Choroid plexus epithelial cell (primary cell): ENCODE measurements at places on chromosomes 6 and 20.
A peak's percentile ranks its signal among the peaks of the same experiment; 100 is the strongest.

DNA sequence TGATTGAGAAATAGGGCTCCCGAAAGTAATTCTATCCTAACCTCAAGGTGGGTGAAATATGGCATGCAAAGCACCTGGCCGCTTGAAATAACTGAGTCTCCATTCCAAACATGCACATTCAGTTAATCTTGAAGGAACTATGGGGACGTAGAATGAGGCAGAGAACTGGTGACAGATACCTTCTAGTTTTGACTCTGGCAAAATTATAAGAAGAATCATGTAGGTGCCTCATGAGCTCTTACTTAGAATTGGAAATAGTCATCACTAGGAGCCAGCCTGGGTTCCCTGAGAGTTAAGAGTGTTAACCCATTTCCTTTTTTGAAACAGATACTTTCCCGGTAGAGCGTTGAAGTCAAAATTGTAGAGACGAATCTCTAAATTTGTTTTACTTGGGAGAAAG, 49.3 kb downstream of the RPF2 start:
- no peak for DNase-seq

- DNase-seq = no peak
Observed at GRCh38 chr6:33621711-33622388, 728 bp downstream of the ITPR3 start.

GRCh38 chr20:22503577-22503976, 80.8 kb downstream of the FOXA2 start:
- DNase-seq = no peak

- DNase-seq = no peak
Observed at GRCh38 chr6:27178860-27179259, 68.6 kb upstream of the PRSS16 start.

- no peak for DNase-seq
Observed at GRCh38 chr20:18847226-18847755, 33.7 kb downstream of the SCP2D1 start.

GRCh38 chr20:905396-905961, 10.7 kb downstream of the ANGPT4 start:
- DNase-seq = no peak

- peak; percentile 99 for DNase-seq
Observed at GRCh38 chr6:47034926-47035325, 7.2 kb downstream of the ADGRF1 start.

GRCh38 chr6:157230910-157231309, 92.4 kb downstream of the TMEM242 start:
- no peak for DNase-seq

GRCh38 chr20:36421641-36422040, 115.5 kb downstream of the DLGAP4 start:
- DNase-seq = no peak
